ENCODE measurements at places on chromosomes 5 and 9.

DNA sequence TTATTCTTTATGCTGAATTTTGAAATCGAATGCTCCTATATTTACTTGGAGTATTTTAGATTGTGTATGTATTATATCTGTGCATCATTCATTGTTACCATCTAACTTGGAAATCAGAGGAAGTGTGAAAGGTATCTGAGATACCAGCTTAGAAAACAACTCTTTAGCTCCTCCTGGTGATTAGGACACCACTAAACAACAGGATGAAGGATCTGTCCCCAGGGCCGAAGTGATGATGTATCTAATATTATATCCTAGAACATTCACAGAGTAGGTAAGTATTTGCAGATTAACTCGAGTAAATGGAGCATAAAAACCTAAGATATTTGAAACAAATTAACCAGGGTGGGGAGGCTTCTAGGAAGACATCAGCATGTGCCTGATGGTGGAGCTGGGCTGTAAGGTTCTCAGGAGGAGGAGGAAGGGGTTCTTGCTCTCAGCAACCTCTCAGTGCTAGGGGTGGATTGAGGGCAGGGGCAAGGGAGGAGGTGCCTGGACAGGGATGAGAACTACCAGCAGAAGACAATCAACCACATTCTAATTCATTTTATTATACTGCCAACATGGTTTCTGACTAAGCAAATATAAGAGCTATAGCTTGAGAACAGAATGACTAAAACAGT is 2.6 kb upstream of the NFIL3 start:
- peak; percentile 56 for DNase-seq

GRCh38 chr9:99162759-99163364 is 57.9 kb downstream of the TGFBR1 start:
- peak; percentile 45 for DNase-seq

- no peak for DNase-seq
These were observed 82.5 kb downstream of the PSD2 start for GRCh38 chr5:139878093-139878492.

- peak; percentile 1 for DNase-seq
These were observed 211.3 kb upstream of the IRX4 start for GRCh38 chr5:2093859-2094615.

- no peak for DNase-seq
These were observed 208.0 kb downstream of the TRIO start for GRCh38 chr5:14351086-14351661.

GRCh38 chr9:2210201-2210600 is 195.1 kb downstream of the SMARCA2 start:
- no peak for DNase-seq

DNA sequence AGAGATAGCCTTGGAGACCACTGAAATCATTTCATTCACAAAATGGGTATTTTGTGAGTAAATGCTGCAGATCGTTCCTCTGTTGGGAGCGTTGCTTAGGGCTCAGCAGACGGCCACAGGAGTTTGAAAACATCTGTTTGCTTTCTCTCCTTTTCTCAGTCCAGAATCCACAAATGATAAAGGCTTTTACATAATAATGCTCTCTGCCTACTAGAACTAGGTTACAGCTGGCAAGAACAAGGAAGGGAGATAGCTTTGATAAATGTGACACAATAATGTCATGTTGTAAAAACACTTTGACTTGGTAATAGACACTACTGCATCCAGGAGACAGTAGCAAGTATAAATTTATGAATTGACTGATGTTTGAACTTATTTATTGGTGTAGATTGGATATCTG is 1072.4 kb upstream of the CDH6 start:
- DNase-seq: no peak

GRCh38 chr9:119289740-119290433 is 79.3 kb downstream of the BRINP1 start:
- peak; percentile 46 for DNase-seq

- peak; percentile 28 for DNase-seq
These were observed 42.4 kb downstream of the STRBP start for GRCh38 chr9:123225995-123226394.

- no peak for DNase-seq
These were observed 531.7 kb upstream of the C9orf72 start for GRCh38 chr9:28105001-28105400.

GRCh38 chr9:2367970-2368369 is 253.6 kb upstream of the VLDLR start:
- no peak for DNase-seq
